Suppressor macrophage treated with lipopolysaccharide for 1 hour (primary cell): ENCODE measurements at places on chromosomes 5 and 9.

DNA sequence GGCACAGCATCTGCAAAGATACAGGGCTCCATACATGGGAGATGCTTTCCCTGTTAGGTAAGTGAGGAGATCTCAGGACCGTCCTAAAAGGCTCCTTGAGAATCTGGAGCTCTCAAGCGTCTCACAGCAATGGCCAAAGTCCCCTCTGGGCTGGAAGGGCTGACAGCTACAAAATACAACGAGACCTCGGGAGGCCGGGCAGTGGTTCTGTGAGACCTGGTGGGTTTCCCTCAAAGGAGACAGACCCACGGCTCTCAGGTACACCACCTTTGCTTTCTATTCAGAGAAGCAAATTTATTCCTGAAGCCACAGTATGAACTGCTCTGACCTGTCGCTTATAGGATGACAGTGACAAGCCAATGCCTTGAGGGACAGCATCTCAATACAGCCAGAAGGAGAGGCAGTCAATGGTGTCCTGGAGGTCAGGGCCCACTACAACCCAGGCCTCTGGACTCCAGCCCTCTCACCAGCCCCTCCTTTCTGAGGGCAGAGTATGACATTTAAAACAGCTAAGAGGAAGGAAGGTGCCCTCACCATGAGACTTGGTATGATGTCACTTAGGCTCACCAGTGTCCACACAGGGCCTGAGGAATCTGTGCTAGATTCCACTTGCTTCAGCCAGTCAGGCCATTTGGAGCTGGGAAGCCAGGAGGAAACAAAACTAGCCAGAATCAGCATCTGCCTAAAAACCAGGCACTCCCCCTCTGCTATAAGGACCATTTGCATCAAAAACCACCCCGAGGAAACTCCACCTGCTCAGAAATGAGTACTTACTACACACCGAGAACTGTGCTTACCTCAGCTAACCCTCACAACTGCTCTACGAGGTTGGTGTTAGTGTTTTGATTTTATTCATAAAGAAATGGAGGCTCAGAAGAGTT lies 86.5 kb upstream of the FSTL4 start:
- DNase-seq: peak; percentile 9

DNA sequence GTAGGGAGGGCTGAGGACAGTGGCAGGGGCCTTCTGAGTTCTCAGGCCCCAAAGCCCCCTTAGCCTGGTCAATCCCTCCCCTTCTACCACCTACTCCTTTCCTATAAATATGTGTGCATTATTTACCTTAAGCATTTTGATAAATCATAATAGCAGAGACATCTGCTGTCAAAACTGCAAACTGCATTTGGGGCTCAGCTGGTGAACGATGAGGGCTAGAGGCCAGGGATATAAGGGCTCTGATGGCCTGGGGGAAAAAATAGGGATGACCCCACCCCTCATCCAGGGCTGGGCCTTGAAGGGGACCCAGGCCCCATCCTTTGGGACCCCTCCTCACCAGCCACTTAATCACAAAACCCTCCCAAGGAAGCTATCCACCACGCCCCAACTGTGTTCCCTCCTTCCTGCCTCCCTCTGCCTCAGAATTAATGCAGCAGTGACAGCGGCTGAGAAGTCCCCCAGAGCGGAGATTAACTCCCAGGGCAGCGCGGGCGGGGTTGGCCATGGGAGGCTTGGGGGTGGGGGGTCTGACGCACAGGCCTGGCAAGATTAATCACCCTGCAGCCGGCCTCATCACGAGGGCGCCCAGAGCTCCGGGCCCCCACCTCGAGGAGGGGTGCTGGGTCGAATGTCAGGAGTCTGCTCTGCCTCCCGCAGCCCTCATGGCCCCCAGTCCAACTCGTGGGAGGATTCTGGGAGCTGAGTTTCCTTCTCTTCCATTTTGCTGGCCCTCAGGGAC lies 42.1 kb downstream of the CXXC5 start:
- peak; percentile 86 for DNase-seq

DNA sequence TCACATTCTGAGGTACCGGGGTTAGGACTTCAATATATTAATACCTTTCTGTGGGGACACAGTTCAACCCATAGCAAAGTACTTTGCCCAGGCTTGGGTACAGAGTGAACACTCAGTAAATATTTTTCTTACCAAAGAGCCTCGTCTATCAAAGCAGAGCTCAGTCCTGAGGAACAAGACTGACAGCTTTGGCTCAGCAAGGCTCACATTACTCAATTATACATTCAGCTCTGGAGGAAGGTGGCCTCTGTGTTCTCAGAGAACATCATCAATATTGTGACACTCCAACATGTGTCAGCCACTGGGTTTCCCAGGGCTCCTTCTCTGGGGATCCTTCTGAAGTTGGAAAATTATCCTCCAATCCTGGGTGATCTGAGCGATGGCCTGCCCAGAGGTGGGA lies 186.4 kb downstream of the NMUR2 start:
- no peak for DNase-seq

DNA sequence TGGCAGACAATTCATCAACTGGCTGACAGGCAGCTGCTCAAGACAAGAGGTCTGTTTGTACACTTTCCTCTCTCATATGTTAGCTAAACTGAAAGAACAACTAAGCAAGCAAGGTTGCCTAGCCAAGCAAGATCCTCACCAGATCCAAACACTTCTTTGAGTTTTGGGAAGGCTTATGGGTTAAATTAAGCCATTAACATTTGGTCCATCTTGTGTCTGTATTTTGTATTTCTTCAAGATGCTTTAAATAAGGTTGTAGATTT lies 170.4 kb upstream of the RAI14 start:
- DNase-seq: no peak

DNA sequence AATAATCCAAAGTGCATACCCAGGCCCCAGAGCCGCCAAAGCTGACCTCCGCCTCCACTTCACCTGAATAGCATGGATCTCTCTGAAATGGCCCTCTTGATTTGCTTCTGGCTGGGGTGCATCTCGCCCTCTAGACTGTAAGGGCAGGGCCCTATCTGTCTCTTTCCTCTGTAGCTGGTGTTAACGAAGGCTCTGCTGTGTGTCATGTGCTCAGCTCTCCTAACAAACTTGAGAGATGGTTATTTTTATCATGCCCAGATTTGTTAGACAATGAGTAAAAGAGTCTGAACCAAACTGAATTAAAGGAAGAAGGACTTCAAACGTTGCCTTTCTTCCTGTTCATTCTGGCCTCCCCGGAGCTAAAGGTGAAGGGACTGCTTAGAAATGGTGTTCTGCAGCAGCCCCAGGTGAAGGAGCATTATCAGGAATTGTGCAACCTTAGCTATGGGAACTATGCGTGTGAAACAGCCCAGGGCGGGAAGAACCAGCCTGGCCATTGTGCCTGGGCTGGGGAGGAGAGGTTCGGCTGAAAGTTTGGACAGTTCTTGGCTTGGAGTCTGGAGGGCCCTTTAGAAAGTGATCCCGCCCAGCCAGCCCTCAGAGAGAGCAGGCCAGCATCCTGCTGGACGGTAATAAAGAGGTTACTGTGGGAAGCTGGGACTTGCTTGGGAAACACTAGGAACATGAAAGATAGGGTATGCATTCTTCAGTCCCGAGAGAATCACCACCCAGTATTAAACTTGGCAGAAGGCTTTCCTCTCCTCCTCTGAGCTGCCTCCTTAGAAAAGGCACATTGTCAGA lies 73.5 kb downstream of the WWC1 start:
- no peak for DNase-seq

DNA sequence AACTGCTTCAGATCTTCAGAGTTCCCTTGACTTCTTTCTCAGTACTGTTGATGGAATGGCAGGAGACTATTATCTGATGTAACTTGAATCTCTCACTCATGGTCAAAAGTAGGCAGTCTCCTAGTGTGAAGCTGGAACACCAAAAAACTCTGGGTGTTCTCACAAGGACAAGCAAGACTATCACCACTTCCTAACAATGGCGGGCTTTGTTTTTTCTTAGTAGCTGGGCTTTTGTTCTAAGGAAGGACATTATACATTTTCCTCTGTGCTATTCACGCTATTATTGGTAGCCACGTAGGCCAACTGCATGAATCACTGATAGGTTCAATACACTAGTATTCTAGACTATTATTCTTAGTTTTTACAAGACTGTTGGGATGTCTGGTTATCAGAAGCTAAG lies 67.7 kb upstream of the ATG10 start:
- no peak for DNase-seq

DNA sequence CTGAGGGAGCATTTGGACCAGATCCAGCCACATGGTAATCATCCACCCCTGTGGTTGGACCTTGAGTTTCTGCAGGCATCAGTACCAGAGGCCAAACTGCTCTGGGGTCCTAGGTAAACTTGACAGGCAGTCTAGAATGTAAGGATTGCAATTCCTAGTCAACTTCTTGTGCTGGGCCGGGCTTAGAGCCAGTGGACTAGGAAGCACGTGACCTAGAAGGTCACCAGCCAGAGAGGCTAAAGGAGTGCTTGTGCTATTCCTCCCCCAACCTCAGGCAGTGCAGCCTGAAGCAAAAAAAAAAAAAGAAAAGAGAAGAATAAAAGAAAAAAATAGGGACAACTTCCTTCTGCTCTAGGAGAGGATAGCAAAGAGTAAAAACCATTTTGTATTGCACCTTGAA lies 406.2 kb upstream of the FTMT start:
- DNase-seq: no peak

DNA sequence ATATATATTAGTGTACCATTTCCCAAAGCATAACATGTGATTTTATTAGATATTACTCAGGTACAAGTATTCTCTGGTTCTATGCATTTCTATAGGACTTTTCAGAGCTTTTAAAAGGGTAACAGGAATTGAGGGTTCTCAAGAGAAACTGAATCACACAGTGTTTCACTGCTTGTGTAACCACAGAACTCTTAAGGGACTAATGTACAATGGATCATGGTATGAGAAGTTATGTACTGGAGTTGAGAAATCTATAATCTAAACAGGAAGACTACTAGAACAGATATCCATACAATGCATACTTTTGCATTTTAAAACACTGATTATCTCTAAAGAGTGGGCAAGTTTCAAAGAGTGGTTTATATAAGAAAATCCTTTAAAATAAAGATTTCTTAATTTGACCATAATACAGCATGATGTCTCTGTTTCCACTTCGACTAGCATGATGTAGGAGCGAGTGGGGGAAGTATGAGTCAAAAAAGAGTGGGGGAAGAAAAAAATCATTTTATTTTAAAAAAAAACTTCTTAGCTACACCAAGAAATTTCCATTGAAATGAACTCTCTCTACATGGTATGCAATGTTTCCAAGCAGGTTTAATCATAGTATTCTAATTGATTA lies 183.5 kb downstream of the RFX3 start:
- peak; percentile 63 for DNase-seq

GRCh38 chr5:80064124-80064523 lies 29.0 kb downstream of the THBS4 start:
- DNase-seq: no peak
